Smooth muscle cell of the brain vasculature (primary cell): ENCODE measurements at places on chromosomes 5 and 9.
A peak's percentile ranks its signal among the peaks of the same experiment; 100 is the strongest.

- DNase-seq: no peak
These were observed 47.8 kb downstream of the NR6A1 start for GRCh38 chr9:124723352-124723751.

DNA sequence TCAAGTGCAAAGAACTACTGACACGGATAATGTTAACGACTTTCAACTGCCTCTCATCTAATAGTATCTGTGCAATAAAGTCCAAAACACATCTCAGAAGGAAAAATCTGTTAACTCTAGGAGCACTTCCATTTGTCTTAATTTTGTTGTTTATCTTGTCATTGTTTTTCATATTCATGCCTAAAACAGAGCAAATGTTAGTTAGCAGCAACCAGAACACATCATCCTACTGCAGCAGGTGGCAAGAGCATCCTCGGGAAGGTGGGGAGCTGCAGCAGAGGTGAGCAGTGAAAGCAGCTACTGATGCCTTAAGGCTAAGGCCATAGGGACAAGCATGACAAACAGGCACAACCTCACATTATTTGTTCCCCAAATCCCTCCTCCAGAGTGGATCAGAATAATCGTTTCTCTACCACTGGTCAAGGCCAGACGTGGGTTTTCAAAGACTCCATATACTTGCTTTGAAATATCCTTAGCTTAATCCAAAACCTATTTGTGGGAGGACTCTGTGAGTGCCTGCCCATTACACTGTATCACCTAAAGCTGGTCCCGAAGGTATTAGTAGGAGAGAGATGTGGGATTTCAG lies 1.0 kb downstream of the HMGCS1 start:
- DNase-seq: no peak

DNA sequence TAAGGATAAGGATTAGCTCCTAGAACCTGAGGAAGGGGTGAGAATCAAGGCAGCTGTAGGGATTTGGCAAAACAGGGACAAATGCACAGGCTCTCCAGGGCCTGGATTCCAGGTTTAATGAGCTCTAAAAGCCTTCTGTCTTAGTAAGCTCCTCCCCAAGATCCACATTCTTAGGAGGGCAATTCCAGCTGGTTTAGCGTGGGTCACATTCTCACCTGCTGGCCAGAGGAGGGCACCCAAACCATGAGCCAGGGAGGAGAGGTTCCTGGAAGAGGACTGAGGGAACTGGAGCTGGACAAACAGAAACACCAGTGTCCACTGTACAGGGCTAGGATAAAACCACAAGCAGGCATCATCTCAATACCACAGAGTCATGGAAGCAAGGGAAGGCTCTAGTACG lies 480.0 kb downstream of the CCDC171 start:
- DNase-seq: no peak

DNA sequence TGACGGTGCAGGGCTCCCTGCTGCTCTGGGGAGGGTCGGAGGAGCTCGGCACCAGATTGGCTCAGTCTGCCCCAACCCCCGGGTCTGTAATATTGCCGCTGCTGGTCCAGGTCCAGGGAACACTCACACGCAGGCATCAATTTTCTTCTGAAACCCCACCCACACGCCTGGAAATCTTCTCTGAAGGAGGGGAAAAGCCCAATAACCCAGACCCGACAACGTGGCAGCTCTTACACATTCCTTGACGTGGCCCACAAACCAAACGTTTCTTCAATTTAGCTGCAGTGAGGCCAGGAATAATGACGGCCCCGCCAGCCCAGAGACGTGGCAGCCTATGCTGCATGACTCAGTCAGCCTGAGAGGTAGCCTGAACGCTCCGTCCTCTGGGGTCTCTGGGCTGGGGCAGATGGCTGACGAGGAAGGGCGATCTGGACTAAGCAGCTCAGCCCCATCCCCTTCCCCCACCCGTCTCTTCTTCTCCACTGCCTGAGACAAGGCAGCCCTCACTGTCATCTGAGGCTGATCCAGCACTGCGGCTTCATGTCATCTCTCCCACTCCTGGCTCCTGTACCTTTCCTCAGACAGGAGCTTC lies 9.9 kb upstream of the SPARC start:
- DNase-seq: no peak

DNA sequence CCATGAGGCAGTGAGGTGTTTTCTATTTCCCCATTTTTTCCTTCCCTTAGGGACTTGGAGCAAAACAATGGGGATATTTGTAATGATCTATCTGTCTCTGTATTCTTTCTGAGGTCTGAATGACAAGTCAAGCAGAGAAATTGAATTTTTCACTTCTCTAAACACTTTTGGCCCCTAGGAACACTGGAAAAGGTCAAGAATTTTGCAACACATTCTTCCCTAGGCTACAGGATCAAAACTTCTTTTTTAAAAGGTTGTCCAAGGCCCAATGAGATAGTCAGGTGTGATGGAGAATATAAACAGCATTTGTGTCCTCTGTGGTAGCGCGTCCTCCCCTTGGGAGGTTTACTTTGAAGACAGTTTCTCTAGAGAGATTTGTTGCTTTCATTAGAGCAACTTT lies 620.5 kb downstream of the TLR4 start:
- no peak for DNase-seq

GRCh38 chr9:86557063-86557766 lies 203.0 kb upstream of the TUT7 start:
- peak; percentile 52 for DNase-seq

DNA sequence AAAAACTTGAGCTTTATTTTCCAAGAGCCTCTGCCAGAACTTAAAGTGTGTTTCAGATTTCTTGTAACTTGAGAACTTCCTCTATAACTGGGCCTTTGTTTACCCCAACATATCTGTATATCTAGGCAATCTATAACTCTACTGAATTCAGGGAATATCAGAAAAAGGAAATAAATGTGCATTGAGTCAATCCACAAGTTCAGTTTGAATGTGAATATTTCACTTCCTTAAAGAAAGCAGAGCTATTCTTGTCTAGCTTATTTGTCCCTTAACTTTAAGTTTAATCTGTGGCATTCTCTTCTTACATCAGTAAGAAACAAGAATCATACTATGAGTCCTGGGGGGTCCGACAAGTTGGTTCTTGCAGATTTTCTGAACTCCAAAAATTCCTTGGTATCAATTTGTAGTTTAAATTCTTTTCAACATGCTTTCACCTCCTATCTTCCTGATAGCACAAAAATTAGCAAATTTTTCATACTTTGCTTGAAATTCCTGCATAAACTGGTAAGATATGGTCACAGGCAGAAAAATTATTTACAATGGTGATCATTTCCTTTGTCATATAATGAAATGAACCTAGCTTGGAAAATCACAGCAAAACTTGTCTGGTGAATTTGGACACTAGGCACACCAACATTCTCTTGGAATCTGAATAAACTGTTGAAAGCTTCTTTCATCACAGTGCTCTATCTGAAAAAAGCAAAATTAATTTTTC lies 19.8 kb upstream of the ITGA1 start:
- no peak for DNase-seq

DNA sequence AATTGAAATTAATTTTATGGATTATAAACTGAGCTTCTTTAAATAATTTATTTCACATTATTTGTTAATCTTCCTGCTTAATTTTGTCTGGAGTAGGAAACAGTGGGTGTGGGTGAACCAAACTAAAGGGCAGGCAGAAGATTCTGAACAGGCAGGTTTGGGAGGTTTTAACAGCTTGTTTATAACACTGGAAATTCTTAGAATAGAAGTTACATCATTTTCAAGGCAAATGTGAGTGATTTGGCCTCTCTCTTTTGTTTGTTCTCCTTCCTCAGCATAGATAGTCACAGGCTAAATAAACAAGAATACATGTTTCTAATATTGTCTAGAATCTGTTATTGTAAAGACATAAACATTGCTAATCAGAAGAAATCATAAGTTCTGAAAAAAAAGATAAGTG lies 970.9 kb upstream of the NUDT12 start:
- DNase-seq: no peak

- no peak for DNase-seq
These were observed 1.7 kb upstream of the ARID3C start for GRCh38 chr9:34630402-34631154.

DNA sequence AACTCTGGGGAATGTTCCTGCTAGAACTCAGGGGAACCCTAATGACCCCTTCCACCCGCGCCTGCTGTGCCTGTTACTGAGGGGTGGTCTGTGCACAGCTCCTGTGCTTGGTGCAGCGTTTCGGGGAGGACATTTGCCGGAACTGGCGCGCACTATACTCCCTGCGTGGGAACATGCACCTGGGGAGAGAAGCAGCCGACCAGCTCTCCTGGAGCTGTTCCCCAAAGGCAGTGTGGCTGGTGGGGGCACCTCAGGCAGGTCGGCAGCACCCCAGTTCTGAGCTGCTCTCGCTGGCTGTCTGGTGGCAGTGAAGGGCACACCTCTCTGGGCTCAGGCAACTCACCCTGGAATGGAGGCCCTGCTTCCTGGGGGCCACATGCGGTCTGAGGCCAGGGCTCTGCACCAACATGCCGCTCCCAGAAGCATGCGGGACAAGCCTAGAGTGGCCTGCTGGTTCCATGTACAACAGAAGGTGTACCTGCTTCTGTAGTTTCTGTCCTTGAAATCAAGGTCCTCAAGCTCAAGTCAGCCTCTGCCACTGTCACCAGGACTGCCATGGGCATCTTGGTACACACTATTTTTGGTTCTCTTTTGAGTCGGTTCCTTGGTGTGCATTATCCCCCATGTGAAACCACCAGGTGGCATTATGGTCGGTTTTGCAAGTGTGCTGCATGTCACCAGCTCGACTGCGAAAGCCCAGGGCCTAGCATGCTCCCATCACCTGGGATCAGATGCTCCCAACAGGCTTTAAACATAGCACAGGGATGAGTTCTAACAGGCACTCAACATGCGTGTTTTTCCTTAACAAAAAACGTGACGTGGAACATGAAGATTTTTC lies 7.8 kb upstream of the MRNIP start:
- DNase-seq: no peak

DNA sequence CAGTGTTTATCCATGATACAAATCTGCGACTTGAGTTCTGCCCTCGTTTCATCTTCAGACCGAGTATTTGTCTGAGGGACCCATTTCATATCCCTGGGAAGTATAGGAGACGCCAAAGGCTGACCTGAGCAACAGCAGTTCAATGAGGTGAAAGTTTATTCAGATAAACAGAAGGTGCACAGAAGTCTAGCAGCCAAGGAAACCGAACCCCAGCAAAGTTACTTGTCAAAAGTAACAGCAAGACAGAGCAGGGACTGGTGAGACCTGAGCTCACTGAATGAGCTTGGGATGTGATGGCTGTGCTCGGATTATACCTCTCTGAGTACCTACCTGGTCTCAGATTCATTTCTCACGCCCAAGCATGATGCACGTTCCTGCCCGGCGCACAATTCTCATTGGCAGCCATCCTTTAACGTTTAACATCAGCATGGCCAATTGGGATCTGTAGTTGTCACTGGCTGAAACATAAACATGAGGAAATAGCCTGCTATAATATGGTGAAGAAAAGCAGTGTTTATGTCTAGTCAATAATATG lies 599 bp downstream of the LYRM7 start:
- DNase-seq: no peak

DNA sequence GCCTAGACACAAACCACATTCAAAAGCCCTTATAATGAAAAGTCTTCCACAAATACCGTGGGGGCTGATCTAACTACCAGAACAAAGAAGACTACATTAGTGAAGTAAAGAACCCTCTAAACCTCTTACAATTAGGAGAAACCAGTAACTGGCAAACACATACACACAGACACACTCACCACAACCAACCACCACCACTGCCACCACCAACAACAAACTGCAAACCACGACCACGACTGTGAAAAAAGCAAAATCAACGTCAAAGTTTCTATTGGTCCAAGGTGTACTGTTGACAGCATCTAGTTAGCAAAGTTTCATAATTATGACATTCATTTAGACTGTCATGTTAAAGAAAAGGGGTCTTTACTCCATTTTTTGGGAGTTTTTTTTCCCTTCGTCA lies 2.7 kb downstream of the CDO1 start:
- no peak for DNase-seq

DNA sequence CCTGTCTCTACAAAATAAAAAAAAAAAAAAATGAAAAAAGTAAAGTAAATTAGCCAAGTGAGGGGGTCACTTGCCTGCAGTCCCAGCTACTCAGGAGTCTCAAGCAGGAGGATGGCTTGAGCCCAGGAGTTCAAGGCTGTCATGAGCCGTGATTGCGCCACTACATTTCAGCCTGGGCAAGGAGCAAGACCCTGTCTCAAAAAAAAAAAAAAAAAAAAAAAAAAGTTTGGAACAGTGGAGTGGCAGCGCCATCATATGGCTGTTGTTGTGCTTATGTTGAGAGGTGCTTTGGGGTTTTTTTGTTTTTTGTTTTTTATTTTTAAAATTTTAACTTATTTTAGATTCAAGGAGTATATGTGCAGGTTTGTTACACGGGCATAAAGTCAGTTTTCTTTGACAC lies 3.6 kb downstream of the BRIX1 start:
- DNase-seq: no peak

DNA sequence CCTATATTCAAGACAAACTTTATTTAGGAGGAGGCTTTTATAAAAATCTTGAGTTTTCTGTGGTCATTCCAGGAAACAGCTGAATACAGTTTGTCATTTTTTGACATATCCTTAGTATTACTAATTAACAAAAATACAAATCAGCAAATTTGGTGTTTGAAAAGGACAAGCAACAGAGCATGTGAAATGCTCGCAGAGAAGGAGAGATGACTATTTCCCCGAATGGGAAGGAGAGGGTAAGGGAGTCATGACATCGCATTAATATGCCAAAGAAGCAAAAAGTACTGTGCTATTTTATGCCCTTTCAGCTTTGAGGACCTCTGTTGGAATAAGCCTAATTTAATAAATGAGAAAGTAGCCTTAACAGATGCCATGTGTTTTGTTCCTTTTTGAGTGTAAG lies 1.8 kb downstream of the SMIM15 start:
- DNase-seq: no peak

DNA sequence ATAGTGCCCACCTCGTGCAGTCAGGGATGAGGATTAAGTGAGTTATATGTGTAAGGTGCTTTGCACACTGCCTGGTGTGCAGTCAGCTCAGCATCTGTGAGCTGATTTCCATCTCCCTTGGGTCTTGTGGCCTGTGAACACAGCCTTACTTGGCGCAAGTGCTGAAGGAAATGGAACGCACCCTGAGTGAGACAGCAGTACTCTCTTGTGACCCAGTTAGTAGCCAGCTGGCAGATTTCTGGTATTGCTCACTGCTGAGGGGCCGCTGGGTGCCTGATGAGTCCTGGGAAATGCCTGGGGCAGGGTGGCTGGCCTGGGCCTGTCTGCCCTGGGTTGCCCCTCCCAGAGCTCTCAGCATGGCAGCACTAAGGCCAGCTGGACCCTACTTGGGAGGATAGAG lies 90.9 kb upstream of the BOD1 start:
- DNase-seq: no peak

DNA sequence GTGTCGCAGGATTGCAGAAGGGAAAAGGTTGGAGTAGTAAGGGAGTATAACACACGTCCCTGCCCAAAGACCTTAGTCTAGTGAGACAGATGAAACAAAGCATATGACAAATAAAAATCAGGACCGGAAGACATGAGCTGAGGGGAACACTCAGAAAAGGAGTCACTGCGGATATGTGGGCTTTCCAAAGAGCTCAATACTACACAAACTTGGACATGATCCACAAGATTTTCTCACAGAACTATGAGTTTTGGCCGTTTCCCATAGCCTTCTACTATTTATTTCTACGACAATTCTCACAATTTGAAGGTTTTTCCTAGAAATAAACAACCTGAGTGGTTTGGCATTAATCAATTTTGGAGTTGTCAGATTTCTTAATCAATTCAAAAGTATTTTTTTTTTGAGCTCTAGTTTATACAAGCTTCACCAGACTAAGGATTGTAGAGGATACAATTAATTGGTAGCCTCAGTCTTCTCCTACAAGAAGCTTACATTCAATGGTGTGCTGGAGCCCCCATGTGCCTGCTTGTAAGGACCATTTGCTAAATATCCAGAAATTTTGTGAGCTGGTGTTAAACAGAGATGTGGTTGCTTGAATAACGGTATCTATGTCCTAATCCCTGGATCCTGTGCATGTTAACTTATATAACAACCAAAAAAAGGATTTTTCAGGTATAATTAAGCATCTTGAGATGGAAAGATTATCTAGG lies 91.4 kb downstream of the ADAMTS12 start:
- DNase-seq: no peak
